ENCODE measurements at places on chromosomes 16 and 17.

DNA sequence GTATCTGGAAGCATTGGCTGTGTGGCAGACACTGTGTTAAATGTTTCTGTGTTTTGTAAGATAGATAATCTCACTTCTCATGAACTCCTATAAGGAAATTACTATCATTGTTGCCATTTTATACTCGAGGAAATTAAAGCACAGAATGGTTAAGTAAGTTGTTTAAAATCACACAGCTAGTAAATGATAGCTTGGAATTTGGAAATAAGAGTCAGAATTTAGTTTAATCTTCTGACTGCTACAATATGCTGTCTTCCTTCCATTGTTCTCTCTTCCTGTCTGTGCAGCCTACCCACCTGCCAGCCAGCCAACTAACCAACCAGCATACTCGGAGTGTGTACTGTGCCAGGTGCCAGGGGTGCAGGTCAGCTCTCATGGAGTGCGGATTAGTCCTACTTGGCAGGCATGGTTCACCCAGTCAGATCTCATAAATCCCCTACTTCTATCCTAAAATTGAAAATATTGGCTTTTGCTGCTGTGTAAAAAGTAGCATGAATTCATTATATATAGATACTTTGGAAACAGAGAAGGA, 79.9 kb upstream of the LGALS9 start:
- DNase-seq, result no peak

- DNase-seq, result no peak
These were observed 59.9 kb upstream of the ATF7IP2 start for GRCh38 chr16:10325783-10326543.

GRCh38 chr16:62652441-62653120, 616.3 kb upstream of the CDH8 start:
- DNase-seq, result no peak

DNA sequence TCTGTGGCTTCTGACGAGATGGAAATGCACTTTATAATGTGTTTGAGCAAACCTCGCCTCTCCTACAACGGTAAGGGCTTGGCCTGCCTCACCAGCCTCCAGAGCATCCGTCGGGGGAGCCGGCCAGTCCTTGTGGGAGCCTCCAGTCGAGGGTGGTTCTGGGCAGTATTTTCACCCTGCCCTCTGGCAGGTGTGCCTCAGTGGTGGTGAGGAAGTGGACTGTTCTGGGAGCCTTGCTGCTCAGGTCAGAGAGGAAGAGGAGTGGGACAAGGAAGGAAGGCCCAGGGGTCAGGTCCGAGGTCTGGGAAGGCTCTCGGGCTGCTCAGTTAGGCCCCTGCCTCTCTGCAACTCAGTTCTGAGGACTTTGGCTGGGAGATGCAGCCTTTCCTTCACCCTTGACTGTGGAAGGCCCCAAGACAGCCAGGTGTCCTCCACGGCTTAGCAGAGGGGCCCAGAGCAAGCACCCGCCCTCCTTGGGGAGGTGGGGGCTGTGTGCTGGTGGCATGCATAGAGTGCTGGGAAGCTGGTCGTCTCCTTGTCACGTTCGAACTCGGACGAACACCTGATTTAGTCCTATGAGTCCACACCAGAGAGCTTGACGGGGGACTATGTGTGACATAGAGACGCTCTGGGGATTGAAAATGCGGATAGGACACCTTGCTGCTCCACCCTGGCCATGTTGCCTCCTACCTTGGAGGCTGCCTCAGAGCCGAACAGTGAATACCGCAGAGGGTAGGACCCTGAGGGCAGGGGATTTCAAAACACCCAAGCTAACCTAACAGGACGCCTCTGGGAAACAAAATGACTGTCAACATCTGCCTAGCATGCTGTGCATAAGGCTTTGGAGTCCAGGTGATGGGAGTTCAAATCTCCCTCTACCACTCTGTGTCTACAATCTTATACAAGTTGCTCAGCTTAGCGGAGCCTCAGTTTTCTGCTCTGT, 22.7 kb downstream of the LDHD start:
- no peak for DNase-seq

- no peak for DNase-seq
These were observed 438 bp downstream of the GRN start for GRCh38 chr17:44345454-44346026.

DNA sequence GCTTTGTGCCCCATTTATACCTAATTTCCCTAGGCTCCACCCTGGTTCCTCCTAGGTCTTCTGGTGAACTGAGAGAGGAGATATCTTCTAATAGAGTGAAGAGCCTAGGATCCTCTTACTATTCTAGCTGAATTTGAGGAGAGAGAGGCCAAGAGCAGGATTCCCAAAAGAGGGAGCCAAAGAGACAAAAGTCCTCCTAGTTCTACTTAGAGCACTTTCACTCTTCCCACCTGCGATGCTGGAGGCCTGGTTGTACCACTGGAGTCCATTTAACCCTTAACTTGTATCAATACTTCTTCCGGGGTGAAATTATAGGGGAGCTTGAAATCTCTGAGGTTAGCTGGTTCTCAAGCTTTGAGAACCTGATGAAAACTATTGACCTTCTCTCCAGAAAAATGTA, 3.4 kb upstream of the SSH2 start:
- DNase-seq, result no peak

DNA sequence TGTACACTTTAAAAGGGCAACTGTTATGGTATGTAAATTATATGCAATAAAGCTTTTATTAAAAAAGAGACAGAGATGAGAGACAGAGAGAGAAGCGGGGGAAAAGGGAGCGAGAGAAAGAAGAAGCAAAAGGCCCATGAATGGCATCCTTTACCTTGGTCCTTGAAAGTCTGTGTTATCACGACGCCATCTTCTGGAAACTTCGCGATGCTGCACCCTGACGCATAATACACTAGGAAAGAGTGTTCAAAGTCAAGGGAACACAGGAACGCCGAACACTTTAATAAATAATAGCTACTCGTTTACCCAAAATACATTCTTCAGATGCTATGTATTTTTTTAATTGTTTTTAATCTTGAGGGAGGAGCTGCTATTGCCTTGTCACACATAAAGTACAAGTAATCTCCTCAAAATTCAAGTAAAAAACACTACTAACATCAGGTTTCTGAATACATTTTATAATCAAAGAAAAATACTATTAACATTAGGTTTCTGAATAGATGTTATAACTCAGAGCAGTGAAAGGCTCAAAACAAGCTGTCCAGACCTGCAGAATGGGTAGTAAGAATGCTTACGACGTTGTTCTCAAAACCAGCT, 23.0 kb upstream of the SLC38A8 start:
- peak; percentile 29 for DNase-seq

GRCh38 chr17:68605914-68606313, 4.7 kb upstream of the FAM20A start:
- no peak for DNase-seq

DNA sequence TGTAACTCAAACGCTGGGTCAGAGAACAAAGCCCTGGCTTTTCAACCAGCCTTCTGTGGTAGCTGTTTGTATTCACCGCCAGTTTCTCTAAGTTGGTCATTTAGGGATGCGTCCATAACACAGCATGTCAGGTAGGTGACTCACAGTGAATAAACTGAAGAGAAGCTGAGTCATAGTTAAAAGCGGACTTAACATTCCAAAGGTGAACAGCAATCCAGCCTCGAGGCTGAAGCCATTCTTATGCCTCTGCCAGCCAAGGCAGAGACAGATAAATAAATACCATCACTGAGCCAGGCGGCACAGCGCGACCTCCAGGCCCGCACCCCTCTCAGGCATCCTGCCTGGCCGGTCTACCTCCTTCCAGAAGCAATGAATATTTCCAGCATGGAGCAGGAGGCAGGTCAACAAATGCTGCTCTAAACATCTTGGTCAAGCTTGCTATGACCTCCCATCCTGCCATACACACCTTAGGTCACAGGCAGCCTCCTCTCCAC, 12.4 kb upstream of the CACNG4 start:
- DNase-seq, result no peak

- DNase-seq, result no peak
These were observed 5.5 kb downstream of the CREBBP start for GRCh38 chr16:3874794-3875692.

DNA sequence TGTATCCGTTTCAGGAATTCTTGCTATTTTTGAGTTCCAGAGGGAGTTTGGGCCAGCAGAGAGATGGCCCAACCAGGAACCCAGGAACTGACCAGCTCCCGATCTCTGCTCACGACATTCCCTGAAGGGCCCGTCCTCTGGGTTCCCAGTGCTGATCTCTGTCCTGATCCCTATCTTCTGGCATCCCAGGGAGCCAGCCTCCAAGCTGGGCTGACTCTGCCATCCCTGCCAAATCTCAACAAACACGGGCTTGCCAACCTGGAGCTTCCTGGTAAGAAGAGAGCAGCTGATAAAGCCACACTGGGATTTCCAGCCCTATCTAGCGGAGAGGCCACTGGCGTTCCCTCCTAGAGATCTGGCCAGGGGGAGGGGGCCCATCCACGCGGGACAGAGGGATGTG, 16.2 kb downstream of the GPRC5B start:
- DNase-seq, result no peak

- DNase-seq, result no peak
These were observed 138.3 kb downstream of the KCNJ2 start for GRCh38 chr17:70307430-70308225.

DNA sequence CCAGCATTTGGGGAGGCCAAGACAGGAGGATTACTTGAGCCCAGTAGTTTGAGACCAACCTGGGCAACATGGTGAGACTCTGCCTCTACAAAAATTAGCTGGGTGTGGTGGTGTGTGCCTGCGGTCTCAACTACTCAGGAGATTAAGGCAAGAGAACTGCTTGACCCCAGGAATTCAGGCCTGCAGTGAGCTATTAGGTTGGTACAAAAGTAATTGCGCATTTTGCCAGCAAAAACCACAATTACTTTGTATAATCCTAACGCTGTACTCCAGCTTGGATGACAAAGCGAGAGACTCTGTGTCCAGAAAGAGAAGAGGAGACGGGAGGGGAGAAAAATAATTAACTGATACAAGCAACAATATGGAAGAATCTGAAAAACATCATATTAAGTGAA, 32.7 kb downstream of the YWHAE start:
- no peak for DNase-seq

- no peak for DNase-seq
These were observed 160.5 kb upstream of the GSE1 start for GRCh38 chr16:85452364-85453193.

- no peak for DNase-seq
These were observed 39.8 kb upstream of the RASD1 start for GRCh38 chr17:17535957-17536356.

- no peak for DNase-seq
These were observed 2.1 kb downstream of the CCL4L2 start for GRCh38 chr17:36212966-36213365.

DNA sequence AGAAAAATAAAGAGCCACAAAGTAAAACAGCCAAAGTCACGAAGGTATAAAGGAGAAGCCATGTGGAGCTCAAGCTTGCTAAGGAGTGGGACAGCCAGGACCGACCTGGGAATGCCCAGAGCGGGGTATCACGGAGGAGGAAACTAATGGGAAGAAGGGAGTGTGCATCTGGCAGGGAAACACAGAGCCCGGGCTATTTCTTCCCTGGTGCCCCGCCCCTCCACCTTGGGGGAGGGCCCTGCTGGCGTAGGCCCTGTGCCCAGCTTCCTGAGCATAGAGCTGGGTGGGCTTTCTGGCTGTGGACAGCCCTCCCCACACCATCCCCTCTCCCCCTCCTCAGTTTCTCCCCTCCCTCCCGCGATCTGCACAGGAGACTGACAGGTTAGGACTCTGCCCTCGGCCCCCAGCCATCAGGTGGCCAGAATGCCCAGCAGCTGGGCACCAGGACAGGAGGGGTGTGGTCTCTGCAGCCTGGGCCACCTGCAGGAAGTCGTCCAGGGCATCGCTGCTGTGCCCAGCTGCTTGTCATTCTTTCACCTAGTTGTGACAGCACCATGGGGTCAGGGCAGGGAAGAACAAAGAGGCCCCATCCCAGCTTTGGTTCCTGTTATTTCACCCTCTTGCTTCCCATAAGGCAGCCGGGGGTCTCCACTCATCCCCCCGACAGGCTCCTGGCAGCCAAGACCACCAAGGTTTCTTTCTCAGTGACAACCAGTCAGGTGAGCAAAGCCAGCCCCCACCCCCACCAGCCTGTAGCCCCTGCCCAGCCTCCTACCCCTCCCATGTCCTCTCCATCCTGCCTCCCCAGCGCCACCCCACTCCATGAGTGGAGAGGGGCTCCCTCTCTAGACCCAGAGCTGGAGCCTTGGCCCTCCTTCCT, 7.1 kb upstream of the DCAF7 start:
- no peak for DNase-seq

DNA sequence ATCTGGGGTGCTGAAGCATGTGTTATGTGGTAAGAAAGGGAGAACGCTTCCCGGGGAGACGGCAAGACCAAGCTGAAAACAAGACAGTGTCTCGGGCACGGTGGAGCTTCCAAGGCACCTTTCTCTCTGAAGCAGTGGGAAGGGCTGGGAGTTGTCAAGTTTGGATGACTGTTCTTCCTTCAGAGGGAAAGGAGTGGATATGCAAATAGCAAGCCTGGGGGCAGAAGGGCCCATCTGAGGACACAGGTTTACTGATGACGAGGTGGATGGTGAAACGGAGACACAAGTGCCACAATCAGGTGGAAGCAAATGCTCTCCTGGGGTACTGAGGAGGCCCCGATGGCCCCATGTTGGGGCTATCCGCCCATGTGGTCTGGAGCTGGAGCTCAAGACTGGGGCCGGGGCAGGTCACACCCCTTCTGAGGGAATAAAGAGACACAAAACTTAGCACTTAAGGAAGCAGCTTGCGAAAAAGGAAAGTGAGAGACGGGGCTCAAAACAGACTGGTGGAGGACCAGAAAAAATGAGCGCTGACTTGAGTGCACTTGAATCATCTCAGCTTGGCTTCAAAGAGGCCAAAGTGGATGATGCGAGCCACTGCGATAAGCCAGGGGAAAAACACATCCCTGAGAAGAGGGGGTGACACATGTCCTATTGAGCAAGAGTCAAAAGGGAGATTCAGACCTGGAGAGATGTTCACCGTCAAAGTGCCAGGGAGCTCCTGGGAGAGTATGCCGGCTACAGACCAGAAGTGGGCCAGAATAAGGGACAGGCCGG, 34.8 kb upstream of the MTSS2 start:
- DNase-seq, result no peak

- no peak for DNase-seq
These were observed 10.2 kb downstream of the NPTX1 start for GRCh38 chr17:80466188-80466705.
